NCI-H460 (cell line): ENCODE measurements at places on chromosomes 7 and 10. TPM values are rescaled to one million over a fixed set of nuclear protein-coding genes. Genes with fewer than 3 reads are reported as not detected.

- DNase-seq = no peak
Observed at GRCh38 chr10:62632071-62632809, 172.3 kb upstream of the ADO start.

- DNase-seq = no peak
Observed at GRCh38 chr7:125118444-125118843, 188.8 kb upstream of the POT1 start.

GRCh38 chr10:109071539-109071938 is 851.8 kb downstream of the XPNPEP1 start:
- DNase-seq = no peak

DNA sequence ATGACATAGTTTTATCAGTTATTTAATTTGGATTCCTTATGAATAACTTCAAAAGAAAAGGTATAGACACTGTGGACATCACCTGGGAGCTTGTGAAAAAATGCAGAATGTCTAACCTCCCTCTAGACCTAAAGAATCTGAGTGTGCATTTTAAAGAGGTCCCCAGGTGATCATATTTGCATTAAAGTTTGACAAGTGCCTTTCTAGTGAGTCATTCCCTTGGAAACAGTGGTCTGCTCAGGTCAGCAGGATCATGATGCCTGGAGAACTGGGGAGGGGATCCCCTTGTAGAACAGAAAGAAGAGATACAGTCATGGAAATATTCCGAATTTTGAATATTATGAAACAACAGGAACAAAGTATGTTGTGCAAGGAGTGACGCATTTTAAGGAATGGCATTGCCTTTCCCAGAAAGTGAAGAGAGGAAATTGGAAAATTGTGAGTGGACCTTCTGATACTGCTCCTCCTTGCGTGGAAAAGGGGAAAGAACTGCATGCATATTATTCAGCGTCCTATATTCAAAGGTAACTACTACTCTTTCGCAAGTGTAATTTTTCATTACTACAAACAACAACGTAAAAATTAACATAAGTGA is 4.6 kb downstream of the STEAP2 start:
- DNase-seq = no peak

DNA sequence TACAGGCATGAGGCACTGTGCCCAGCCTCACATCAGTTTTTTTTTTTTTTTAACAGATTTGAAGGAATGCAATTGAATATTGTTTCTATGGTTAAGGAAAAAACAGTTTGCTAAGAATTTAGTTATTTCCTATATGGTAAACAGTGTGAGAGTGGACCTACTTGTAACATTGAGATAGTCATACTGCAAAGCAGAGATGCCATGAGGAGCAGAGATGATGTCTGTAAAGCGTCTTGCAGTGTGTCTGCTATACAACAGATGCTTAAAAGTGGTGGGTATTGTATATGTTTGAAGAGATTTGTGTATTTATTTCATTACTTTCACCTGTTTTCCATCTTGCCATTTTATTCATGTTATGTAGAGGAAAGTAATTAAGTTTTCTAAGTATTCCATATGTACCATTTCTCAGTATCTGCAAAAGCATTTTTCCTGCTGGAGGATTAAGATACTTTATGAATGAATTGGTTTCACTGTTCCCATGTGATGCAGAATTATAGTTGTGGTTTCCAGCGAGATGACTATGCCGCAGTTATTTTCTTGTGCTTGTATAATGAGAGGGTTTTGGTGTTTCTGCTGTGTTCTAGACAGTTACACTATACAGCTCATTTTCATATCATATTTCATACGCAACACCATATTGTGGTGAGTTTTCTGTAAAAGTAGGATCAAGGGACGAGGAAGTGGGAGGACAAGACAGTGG is 26.6 kb downstream of the TET1 start:
- DNase-seq = no peak

GRCh38 chr7:7732621-7733281 is 14.3 kb upstream of the RPA3 start:
- DNase-seq = no peak

DNA sequence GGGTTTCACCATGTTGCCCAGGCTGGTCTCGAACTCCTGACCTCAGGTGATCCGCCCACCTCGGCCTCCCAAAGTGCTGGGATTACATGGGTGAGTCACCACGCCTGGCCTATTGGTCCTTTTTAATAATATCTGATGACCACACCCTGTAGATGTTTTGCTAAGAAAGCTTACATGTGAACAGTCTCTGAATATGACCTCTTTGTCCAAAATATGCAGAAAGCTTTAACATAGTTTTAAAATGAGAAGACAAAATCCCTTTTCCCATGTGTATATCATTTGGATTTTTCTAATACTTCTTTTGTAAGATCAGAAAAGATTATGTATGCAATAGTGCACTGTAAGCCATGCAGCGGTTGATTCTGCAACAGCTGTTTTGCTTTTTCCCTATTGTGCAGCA is 38.5 kb downstream of the MCU start:
- DNase-seq = no peak

GRCh38 chr7:50662041-50662694 is 97.0 kb upstream of the DDC start:
- no peak for DNase-seq

- DNase-seq = no peak
Observed at GRCh38 chr10:3780021-3780770, 4.8 kb downstream of the KLF6 start.

DNA sequence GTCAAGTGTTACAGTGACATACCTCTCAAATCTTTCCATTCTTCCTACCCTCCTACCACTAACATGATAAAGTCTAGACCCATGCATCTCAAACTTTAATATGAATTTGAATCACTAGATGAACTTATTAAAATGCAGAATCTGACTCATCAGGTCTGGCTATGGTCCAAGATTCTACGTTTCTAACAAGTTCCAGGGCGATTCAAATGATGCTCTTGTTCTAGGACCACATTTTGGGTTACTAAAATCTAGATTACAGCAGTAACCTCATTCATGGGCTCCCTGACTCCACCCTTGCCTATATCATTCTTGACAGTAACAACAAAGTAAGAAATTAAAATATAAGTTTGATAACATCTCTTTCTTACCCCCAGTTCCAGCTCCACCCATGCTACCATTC is 124.8 kb upstream of the LSM8 start:
- no peak for DNase-seq

Gene ZNF722
- not detected in 2 replicates for total RNA-seq

Gene EBLN1
- total RNA-seq = not detected in 2 replicates

Gene PCDH15
- 0.32 and 0.57 TPM in 2 replicates for total RNA-seq

Gene LOXL4
- total RNA-seq = 0.09 and 0.20 TPM in 2 replicates

Gene FLNC
- total RNA-seq = 0.57 and 0.69 TPM in 2 replicates
